ENCODE measurements at places on chromosomes 7 and 10. TPM values are rescaled to one million over a fixed set of nuclear protein-coding genes. Genes with fewer than 3 reads are reported as not detected.

GRCh38 chr10:100053686-100054460, 27.8 kb downstream of the CPN1 start:
- H3K36me3 ChIP-seq: no peaks in the 10 kb centered on the region
- no peak overlapping the region for H3K4me3 ChIP-seq
- no peak for DNase-seq
- H3K27me3 ChIP-seq: no peaks in the 10 kb centered on the region
- H3K4me1 ChIP-seq: no peaks in the 10 kb centered on the region

DNA sequence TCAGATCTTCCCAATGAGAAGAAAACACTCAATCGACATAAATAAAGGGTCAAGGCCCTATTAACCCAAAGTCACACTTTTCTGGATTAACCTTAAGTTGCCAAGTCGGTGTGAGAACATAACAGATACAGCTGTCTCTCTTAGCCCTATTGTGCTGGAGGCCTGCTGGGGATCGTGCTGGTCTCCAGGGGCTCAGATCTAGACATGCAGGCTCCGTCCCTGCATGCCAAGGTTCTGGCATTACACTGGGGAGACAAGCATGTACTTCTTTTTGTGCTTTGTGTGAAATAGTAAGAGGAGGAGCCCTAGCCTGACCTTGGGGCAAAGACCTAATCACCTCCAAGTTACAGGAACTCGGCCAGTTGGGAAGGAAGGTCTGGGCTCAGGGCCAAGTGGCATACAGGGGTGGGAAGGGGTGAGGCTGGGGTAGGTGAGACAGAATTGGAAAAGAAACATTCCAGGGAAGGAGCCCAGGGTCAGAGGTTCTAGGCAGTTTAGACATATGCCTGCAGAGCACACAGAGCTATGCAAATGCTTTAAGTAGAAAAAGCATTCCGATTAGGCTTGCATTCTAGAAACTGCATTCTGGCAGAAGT, 216.4 kb downstream of the HECW1 start:
- DNase-seq: no peak
- no peaks in the 10 kb centered on the region for H3K27me3 ChIP-seq
- H3K36me3 ChIP-seq: no peaks in the 10 kb centered on the region
- no peak overlapping the region for H3K4me3 ChIP-seq
- no peaks in the 10 kb centered on the region for H3K4me1 ChIP-seq

DNA sequence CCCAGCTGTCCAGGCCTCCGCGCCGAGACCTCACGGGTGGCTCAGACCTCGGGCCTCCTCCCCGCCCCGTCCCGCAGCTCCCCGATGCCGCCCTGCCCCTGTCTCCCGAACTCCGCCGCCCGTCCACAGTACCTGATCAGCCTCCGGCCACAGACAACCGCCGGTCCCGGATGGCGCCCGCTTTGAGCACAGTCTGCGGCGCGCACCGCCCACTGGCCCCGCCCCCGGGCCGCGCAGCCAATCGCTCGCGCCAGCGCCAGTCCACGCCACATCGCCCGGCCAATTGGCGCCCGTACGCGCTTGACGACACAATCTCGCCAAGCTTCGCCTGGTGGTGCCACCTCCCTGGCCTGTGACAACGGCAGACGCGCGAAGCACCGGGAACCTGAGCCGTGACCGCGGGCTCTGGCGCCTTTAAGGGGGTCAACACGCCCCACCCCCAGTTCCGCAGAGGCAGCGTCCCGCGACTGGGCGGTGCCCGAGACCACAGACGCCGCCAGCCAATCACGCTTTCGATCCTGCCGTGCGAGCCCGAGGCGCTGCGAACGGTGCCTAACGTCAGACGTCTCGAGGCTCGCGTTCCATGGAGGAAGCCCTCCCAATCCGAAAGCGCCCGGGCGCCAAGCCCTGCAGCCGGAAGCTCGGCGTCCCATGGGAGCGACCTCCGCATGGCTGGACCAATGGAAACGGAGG, at the start of gene IDI1:
Gene IDI1 (minus strand): TSS at position 388 of the 693 bp plus-strand sequence. CDS start 116 bp downstream, at position 272.
- no peaks in the 10 kb centered on the region for H3K27me3 ChIP-seq
- H3K36me3 ChIP-seq: peaks cover 10% of the 10 kb centered on the region
- H3K27ac ChIP-seq: peak within 1 kb of the TSS; percentile 100
- no peaks in the 10 kb centered on the region for H3K4me1 ChIP-seq
- peak within 1 kb of the TSS; percentile 86 for H3K4me3 ChIP-seq

PARP12 gene
- total RNA-seq: 54.6 TPM
